ENCODE measurements at places on chromosomes 4 and X. TPM values are rescaled to one million over a fixed set of nuclear protein-coding genes. Genes with fewer than 3 reads are reported as not detected.

Gene INTU
- 18.1 TPM for total RNA-seq

Gene DRD5
- not detected for total RNA-seq

DNA sequence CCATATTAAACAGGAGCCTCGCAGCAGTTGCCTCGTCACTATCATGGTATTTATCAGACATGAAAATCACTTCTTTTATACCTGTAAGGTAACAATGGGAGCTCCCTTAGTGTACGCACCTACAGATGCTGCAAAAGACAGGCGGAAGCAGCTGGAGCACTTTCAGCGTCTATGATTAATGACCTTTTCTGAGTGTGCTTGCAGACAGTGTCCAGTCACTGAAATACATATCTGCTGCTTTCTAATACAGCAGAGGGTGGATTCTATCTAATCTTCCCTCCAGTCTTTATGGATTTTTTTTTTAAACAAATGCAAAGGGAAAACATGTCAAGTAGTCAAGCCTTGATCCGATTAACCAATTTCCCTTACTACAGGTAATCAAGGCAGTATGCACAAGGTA is 24.1 kb downstream of the DCTD start:
- DNase-seq: no peak

DNA sequence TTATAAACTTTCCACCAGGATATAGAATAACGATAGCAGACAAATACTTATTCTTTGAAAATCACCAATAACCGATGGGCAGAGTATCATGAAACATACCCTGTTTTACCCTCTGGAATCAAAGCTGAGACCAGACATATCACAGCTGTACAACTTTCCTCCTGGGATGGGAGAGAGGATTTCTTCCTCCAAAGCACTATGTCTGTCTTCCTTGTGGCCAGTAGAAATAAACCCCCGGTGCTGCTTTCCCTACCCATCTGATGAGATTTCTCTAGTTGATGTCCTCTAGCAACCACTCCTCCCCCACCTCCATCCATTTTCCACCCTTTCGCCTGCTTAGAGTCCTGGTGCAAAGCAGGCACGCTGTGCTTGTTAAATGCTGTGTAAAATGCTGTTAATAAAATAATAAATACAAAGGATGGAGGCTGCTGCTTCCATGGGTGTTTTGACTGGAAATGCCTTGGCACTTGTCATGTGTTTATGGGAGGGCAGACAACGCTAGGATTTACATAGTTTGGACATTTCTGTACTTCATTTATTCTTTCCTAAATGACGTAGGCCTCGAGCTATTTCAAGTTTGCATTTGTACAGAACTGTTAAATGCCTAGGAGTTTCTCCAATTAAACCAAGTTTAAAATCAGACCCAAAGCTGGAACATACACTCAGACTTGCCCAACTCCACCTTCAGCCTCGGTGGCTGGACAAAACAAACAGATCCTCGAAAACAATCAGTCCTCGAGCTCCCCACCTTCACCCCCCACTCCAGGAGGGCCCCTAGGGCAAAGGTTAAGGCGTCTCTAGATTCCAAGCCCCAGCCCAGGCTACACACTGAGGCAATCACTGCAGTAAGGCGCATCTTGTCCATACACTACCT is 10.1 kb downstream of the BCOR start:
- no peak for DNase-seq

DNA sequence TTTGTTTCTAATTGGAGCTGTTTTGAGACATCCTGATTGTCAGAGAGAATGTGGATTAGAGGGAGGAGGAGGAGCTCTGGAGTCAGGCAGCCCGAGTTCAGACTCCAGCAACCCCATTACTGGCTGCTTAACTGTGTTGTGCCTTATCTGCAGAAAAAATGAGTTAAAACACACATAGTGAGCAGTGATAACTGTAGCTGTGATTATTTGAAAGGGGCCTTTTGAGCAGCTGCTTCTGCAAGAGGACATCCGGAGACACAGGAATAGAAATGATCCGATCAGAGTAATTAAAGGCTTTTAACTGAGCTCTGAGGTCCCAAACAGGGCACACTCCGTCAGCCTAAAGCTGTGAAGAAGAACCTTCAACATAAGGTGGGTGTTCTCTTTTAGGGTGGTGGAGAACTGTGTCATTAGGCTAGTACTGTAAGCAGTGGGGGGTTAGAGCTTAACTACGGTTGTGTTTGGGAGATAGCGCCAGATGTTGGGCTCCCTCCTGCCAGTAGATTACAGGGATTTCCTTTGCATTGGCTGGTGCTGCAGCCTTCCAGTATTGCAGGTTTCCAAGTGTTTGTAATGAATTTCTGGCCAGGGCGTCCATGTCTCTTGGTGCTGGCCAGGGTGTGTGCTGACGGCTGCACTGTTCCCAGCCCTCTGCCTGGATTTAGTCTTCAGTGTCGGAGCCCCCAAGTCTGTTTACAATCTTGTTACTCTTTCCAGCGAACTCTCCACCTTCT is 24.3 kb downstream of the ADD1 start:
- no peak for DNase-seq

Gene AFF2
- total RNA-seq: 3.5 TPM

Gene CDKL5
- 17.2 TPM for total RNA-seq

Gene SLC16A2
- total RNA-seq: 11.9 TPM

Gene SPANXN4
- not detected for total RNA-seq

Gene FOXP3
- not detected for total RNA-seq

DNA sequence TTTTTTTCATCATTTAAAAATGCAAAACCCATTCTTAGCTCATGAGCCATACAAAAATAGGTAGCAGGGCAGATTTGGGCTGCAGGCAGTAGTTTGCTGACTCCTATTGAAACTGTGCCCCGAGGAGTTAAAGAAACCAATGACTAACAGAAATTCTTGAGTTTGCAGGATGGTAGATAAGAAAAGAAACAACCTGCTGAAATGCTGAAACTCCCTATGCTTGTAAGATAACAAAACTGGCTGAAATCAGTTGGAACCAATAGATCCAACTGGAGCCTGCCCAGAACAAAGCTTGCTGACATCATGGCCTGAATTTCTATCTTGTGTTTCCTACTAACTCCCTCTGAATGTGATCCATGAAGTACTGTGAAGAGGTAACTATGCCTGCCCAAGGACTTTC is 68.6 kb downstream of the ANOS1 start:
- DNase-seq: no peak

GRCh38 chr4:16037901-16038300 is 45.9 kb downstream of the PROM1 start:
- no peak for DNase-seq

GRCh38 chr4:77189412-77189811 is 32.4 kb downstream of the CCNG2 start:
- no peak for DNase-seq

DNA sequence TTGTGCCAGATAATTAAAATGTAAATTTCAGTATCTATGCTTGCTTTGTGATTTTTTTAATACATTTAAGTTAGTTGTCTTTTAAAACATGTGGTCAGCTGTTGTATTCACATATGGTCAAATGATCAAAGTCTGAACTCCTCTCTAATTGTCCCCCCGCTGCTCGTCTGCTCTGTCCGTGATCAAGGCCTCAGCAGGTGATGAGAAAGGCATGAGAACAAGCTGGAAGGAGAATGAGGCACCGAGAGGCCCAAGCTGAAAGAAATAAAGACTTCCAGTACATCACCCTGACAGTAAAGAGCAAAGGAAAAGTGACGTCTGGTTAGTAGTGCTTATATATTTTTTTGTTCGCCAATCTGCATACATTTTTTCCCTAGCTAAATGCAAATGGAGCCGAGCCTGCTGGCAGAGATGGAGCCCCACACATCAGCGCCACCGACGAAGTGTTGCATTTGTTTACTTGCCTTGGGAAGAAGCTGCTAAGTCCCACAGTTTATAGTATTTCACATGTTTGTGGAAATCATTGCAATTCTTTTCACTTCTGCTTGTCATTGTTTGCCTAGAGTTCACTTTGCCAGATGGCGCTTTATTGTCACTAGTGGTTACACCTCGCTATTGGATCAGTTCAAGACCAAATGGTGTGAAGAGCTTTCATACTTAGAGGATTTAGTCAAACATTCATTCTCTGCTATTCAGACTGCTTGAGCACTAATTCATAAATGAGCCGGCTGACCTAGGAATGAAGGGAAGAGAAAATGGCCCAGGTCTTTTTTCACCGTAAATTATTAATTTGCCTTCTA is 181.5 kb downstream of the ZIC3 start:
- DNase-seq: no peak

DNA sequence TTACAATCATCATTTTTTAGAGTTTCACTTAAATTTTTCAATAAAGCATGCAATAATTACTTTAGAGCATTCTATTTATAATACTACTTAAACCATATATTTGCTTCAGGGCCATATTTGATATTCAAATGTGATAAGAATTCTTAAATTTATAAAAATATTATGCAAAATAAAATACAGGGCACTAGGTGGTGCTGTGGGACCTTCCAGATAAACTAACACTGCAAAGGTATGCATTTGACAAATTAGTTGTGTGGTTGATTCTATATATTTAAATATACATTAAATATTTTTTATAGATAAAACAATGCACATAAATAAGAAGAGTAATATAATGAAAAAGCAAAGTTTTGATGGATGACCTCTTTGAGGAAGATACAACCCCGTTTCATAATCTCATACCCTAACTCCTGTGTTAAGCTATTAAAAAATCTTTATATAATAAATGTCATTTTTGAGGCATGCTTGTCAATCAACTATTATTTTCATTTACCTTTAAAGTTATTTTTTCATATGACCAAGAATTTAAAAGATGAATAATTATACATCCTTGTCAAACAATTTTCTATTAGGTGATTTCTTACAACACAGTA is 128.4 kb downstream of the REELD1 start:
- no peak for DNase-seq

DNA sequence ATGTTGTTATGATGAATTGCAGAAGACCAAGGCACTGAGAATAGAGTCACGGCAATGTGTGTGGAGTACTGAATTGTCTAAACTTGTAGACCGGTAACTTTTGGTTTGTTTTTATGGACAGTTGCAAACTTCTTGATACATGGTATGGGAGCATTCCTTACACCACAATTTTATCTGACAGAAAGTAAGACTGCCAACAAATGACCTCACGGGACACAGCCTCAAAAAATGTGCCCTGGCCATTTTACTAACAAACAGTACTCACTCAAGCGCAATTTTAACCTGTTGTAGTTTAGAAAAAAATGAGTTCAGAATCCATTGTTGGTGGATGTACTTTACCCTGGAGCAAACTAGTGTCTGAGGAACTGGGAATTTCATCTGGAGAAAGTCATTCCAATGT is 321.2 kb downstream of the CAMK2D start:
- DNase-seq: no peak

DNA sequence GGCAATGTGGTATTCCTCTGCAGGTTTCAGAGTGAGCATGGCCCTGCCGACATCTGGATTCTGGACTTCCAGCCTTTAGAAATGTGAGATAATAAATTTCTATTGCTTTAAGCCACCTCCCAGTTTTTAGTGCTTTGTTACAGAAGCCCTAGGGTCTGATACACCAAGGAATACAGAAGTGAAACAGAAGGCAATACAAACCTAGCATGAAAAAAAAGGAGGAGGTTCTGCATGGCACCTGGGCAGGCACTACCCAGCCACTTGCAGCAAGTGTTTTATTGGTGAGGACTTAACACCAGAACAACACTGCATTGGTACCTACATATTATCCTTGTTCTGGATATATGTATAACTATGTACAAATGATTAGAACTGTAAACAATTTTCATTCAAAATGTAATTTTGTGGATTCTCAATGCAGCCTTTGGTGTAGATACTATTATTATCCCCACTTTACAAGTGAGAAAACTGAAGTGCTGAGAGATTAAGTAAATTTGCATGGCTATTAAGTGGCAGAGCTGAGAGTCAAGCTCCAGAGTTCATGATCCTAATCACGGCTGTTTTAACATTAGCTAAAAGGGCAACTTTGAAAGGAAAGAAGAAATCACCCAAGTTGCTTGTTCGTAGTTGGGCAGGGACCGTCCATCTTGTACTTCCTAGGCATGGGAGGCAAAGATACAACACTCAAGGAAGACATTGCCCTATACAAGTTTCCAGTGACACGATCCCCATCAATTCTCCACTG is 71.8 kb downstream of the IL21 start:
- DNase-seq: no peak

Gene IL9R
- total RNA-seq: not detected

DNA sequence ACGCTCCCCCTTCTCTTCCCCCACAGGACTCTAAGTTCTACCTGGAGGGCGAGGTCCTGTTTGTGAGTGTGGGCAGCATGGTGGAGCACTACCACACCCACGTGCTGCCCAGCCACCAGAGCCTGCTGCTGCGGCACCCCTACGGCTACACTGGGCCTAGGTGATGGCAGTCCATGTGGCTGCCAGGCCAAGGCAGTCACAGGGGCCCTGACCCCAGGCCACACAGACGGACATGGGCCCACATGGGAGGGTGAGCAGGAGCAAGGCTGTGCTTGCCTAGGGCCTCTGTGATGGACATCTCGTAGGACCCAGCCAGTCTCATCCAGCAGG is 10.0 kb upstream of the ADD1 start:
- peak; percentile 58 for DNase-seq

Gene PNPLA4
- total RNA-seq: 10.3 TPM

GRCh38 chr4:169933531-169933930 is 92.7 kb downstream of the MFAP3L start:
- DNase-seq: no peak

Gene PDGFRA
- total RNA-seq: 192 TPM

- DNase-seq: peak; percentile 93
Observed at GRCh38 chrX:110317820-110318663, at the start of gene AMMECR1. TSS of gene AMMECR1 (minus strand) at chrX:110318085. CDS start at chrX:110318071, 14 bp downstream.

GRCh38 chr4:76641758-76642157 is 206.7 kb downstream of the SHROOM3 start:
- DNase-seq: no peak
